ENCODE measurements at places on chromosomes 1 and 21.

DNA sequence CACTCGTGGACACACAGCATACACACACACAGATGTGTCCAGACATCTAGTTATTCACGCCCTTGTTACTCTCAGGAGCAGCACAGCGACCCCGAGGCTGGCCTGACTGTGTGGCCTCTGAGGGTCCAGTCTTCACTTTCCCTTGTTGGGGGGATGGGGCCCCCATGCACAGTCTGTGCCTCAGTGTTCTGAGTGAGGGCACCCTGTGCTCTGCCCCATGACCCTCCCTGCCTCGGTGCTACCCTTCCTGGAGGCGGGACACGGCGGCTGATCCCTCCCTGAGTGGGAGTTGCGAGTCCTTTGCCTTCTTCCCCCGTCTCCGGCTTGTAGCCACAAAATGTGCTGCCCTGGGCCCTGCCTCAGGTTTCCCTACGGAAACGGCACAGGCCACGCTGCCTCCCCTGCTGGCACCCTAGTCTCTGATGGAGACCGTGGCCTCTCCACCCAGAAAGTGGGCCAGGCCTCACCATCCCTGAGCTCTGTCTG lies 8.6 kb downstream of the CSTB start:
- DNase-seq: no peak

GRCh38 chr1:201217851-201218250 lies 27.2 kb downstream of the IGFN1 start:
- no peak for DNase-seq

DNA sequence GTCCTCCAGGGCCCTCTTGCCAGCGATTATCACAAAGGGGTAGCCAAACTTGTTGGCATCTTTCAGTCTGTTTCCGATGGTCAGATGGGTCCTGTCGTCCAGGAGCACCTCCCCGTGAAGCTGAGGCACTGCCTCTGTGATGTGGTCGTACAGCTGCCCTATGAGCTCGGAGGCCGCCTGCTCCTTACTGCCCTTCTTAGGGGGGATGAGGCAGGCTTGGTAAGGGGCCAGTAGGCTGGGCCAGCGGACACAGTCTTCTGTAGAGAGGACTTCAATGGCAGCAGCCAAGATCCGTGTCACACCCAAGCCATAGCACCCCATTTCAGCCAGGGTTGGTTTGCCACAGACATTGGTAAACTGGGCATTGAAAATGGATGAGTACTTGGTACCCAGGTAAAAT lies 6.5 kb downstream of the PARS2 start:
- no peak for DNase-seq

- DNase-seq: no peak
Measured at GRCh38 chr1:34037109-34037508, 127.9 kb downstream of the CSMD2 start.

DNA sequence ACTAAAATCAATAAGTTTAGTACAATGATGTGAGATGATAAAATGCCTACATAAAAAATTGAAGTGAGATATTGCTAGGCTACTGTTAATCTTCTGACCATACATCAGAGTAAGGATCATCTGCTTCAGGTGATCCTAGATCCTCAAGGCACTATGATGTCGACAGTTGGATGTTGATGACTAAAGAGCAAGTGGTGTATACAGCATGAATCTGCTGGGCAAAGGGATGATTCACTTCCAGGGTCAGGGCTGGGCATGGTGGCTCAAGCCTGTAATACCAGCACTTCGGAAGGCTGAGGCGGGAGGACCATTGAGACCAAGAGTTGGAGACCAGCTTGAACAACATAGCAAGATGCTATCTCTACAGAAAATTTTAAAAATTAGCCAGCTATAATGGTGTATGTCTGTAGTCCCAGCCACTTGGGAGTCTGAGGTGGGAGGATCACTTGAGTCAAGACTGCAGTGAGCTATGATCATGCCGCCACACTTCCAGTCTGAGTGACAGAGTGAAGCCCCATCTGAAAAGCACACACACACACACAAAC lies 24.6 kb downstream of the NUF2 start:
- DNase-seq: no peak

DNA sequence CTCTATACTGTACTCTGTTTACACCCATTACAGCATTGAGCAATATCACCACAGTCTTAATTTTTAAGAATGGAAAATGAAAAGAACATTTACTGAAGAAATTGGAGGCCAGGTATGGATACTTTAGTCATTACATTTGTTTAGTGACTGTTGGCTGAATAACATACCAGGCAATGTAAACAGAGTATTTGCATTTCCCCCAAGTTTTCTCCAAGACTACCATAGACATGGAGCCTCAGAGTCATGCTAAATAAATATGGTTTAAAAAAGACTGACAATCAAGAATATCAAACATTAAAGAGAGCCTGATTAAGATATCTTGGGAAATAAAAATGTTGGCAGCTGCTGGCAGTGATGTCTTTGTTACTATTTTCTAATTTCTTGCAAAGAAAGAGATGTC lies 136.9 kb upstream of the ADAMTS5 start:
- no peak for DNase-seq

GRCh38 chr1:109931189-109931731 lies 20.6 kb downstream of the CSF1 start:
- peak; percentile 49 for DNase-seq

DNA sequence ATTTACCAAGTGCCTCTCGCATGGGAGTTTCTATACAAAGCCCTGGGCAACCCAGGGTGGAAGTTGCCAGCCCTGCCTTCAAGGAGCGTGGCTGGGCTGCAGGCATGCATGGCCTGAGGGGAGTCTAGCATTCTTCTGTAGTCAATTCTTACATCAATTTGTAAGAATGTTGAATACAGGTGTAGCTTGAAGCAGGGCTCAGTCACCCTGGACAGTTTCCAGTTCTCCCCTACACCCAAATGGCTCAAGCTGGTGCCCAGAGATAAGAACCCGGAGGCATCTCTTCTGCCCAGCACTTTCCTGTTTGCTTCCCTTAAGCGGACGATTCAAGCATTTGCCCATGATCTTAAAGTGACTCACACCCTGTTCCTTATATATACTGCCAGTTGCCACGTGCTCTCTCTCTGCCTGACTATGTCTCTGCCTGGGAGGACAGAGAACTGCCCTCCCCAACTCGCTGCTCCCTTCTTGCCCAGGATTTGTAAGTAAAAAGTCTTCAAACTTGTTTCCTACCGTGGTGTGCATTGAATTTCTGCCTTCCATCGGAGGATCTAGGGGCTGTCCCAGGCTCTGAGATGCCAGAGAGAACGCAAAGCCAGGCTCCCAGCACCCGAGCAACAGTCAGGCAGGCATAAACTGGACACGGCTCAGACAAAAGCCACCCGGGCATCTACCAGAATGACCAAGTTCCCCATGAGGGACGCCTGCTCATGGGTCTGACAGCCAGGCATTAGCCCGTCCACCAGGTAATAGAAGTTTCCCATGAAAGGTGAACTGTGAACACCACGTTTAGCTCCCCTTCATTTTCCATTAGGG lies 50.9 kb upstream of the AJAP1 start:
- no peak for DNase-seq

- DNase-seq: peak; percentile 67
Measured at GRCh38 chr1:34851431-34852105, 8.0 kb downstream of the SMIM12 start.
